ENCODE measurements at places on chromosomes 6 and 20. TPM values are rescaled to one million over a fixed set of nuclear protein-coding genes. Genes with fewer than 3 reads are reported as not detected.

SLC25A27 gene
- 6.4 TPM for total RNA-seq

GTF2H4 gene
- total RNA-seq = 8.0 TPM

PNPLA1 gene
- total RNA-seq = not detected

PAK5 gene
- total RNA-seq = not detected

LY6G6C gene
- total RNA-seq = not detected

FILIP1 gene
- 7.3 TPM for total RNA-seq

NFKBIL1 gene
- total RNA-seq = 22.9 TPM

CEP57L1 gene
- total RNA-seq = 25.3 TPM

DEFB132 gene
- total RNA-seq = not detected

GSTA3 gene
- total RNA-seq = 0.19 TPM

Data from aortic smooth muscle cell (primary cell).